Left ventricle myocardium inferior (tissue), 1 donor: ENCODE measurements at places on chromosomes 5 and 9. TPM values are rescaled to one million over a fixed set of nuclear protein-coding genes. Genes with fewer than 3 reads are reported as not detected.

DNA sequence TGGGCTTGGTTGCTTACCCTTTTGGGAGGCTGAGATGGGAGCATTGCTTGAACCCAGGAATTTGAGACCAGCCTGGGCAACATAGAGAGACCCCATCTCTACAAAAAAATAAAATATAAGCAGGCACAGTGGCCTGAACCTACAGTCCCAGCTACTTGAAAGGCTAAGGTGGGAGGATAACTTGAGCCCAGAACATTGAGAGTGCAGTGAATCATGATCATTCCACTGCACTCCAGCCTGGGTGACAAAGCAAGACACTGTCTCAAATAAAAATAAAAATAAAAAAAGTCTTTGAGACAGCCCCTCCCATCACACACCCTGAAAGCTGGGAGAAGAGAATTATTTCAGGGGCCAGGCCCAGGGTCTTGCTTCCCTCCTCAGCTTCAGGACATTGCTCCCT lies 251.8 kb downstream of the BRINP1 start:
- H3K4me1 ChIP-seq, result no peaks in the 10 kb centered on the region
- DNase-seq, result no peak
- H3K27ac ChIP-seq, result no peak overlapping the region
- H3K36me3 ChIP-seq, result no peaks in the 10 kb centered on the region
- no peak overlapping the region for H3K4me3 ChIP-seq

Gene PTGER4
- 6.2 TPM for total RNA-seq

Gene TMEFF1
- total RNA-seq, result not detected

DNA sequence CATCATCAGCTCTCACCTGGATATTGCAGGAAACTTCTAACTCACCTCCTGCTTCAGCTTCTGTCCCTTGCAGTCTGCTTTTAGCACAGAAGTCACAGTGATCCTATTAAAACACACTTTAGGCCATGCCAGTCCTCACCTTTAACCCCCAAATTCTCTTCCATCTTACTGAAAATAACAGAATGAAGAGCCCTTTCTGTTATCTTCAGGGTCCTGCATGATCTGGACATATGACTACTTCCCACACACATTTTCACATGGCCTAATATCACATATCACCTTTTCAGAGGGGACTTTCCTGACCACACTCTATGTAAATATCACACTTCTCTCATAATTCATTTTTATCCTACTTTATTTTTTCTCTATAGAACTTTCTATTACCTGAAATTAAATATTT lies 550.6 kb upstream of the CLINT1 start:
- DNase-seq, result no peak
- no peak overlapping the region for H3K27ac ChIP-seq
- H3K4me1 ChIP-seq, result peaks cover 7% of the 10 kb centered on the region
- H3K27me3 ChIP-seq, result no peaks in the 10 kb centered on the region
- H3K4me3 ChIP-seq, result no peak overlapping the region

GRCh38 chr5:163401271-163401670 lies 36.1 kb upstream of the CCNG1 start:
- no peaks in the 10 kb centered on the region for H3K36me3 ChIP-seq
- no peak overlapping the region for H3K27ac ChIP-seq
- H3K27me3 ChIP-seq, result no peaks in the 10 kb centered on the region
- no peaks in the 10 kb centered on the region for H3K4me1 ChIP-seq
- no peak overlapping the region for H3K4me3 ChIP-seq
- DNase-seq, result no peak

GRCh38 chr5:68661237-68661636 lies 432.6 kb upstream of the SLC30A5 start:
- no peak for DNase-seq
- no peaks in the 10 kb centered on the region for H3K27me3 ChIP-seq
- no peak overlapping the region for H3K27ac ChIP-seq
- no peaks in the 10 kb centered on the region for H3K4me1 ChIP-seq

GRCh38 chr9:38084556-38084880 lies 15.5 kb upstream of the SHB start:
- peaks cover 30% of the 10 kb centered on the region for H3K4me1 ChIP-seq
- H3K27me3 ChIP-seq, result no peaks in the 10 kb centered on the region
- H3K36me3 ChIP-seq, result no peaks in the 10 kb centered on the region
- DNase-seq, result no peak
- H3K27ac ChIP-seq, result no peak overlapping the region

GRCh38 chr9:26437056-26437711 lies 455.4 kb downstream of the CAAP1 start:
- H3K27me3 ChIP-seq, result no peaks in the 10 kb centered on the region
- no peak overlapping the region for H3K4me3 ChIP-seq
- DNase-seq, result no peak
- no peaks in the 10 kb centered on the region for H3K4me1 ChIP-seq
- no peaks in the 10 kb centered on the region for H3K36me3 ChIP-seq

DNA sequence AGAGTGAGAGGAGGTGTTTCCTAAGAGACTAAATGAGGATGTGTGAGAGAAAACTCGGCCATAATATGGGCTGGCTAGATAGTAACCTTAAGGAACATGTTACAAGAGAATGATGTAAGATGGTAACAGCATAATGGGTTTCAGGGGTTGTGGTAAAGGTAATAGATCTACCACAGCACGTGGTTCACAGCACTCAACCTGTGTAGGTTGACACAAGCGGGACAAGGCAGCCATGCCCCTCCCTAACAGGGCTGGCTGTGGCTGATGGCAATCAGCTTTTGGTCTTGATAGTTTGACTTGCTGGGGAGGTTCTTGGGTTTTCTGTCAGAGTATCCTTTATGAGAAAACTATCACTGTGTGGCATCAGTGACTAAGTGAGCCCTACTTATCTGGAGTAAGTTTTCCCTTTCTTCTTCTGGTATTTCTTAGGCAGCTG lies 138.6 kb downstream of the TRIO start:
- no peaks in the 10 kb centered on the region for H3K36me3 ChIP-seq
- peak overlapping the region; percentile 13 for H3K27ac ChIP-seq
- no peak for DNase-seq
- no peak overlapping the region for H3K4me3 ChIP-seq
- H3K4me1 ChIP-seq, result peaks cover 98% of the 10 kb centered on the region
- H3K27me3 ChIP-seq, result no peaks in the 10 kb centered on the region

DNA sequence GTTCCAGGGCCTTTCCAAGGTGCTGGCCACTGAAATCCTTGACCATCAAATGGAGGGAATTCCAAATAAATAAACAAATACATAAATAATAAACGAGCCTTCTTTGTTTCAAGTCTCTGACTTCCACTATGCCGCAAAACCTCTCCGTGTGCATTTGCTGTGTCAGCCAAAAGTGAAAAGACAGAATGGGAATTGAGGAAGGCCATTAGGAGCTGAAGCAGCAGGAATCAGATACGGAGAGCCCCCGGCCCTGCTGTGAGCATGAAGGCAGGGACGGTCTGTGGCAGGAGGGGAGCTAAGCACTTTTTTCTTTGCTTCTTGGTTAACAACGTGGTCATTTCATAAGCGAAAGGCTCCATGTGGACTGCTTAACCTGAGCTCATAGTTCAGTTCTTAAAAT lies 26.1 kb downstream of the PLPPR1 start:
- H3K27me3 ChIP-seq, result no peaks in the 10 kb centered on the region
- DNase-seq, result no peak
- no peak overlapping the region for H3K4me3 ChIP-seq
- no peaks in the 10 kb centered on the region for H3K36me3 ChIP-seq
- H3K4me1 ChIP-seq, result no peaks in the 10 kb centered on the region

Gene PCDHB11
- total RNA-seq, result 0.77 TPM

DNA sequence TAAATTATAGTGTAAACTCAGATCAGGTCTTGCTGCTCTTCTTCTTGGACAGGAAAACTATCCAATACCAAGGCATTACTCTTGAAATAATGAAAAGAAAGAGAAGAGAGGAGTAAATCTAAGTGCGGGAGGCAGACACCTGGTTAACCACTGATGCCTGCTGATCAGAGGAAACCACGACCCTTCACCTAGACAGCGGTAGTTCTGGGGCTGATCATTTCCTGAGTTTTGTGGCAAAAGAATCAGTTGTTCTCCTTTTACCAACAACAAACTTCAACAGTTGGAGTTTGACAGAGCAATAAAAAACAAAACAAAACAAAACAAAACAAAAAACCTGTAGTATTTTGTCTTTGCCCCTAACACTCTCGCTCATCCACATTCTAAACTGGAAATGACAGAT lies 3.0 kb downstream of the RLN1 start:
- no peaks in the 10 kb centered on the region for H3K27me3 ChIP-seq
- no peaks in the 10 kb centered on the region for H3K36me3 ChIP-seq
- DNase-seq, result no peak
- no peak overlapping the region for H3K27ac ChIP-seq

Gene BTNL3
- total RNA-seq, result not detected

DNA sequence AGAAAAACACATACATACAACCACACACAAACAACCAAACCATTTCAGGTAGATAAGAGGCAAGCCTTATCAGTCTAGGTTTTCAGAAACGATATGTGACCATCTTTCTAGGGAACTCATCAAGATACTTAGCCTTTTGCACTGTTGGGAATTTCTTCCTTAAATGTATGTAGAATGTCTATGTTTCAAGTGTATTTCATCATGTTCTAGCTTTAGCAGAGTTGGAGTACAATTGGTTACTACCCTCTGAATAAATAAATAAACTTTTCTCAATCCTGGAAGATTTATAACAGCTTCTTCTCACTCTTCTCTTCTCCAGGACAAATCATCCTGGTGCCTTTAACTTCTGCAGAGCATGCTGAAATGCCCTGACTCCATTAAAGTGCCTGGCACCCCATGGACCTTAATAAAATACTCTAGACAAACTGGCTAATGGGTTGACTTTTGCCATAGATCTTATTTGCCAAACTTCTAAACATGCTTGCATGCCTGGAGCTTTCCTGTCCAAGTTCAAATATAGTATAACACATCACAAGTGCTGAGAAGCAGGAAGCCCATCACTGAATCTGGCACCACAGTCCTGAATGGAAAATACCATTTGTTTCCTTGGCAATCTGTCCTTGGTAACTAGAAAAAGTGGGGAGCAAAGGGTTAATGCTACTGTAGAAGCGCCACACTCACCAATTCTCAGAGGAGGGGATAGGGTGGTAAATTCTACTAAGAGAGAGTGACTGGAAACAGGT lies 33.1 kb upstream of the ZNF462 start:
- DNase-seq, result no peak
- H3K4me3 ChIP-seq, result no peak overlapping the region
- H3K36me3 ChIP-seq, result no peaks in the 10 kb centered on the region
- H3K4me1 ChIP-seq, result peaks cover 19% of the 10 kb centered on the region
- no peaks in the 10 kb centered on the region for H3K27me3 ChIP-seq

Gene RNF183
- not detected for total RNA-seq

Gene GPR150
- 0.14 TPM for total RNA-seq

GRCh38 chr5:28344836-28345433 lies 1306.5 kb upstream of the CDH9 start:
- H3K27me3 ChIP-seq, result no peaks in the 10 kb centered on the region
- no peaks in the 10 kb centered on the region for H3K4me1 ChIP-seq
- H3K36me3 ChIP-seq, result no peaks in the 10 kb centered on the region
- no peak overlapping the region for H3K27ac ChIP-seq

Gene SLC34A3
- total RNA-seq, result not detected

DNA sequence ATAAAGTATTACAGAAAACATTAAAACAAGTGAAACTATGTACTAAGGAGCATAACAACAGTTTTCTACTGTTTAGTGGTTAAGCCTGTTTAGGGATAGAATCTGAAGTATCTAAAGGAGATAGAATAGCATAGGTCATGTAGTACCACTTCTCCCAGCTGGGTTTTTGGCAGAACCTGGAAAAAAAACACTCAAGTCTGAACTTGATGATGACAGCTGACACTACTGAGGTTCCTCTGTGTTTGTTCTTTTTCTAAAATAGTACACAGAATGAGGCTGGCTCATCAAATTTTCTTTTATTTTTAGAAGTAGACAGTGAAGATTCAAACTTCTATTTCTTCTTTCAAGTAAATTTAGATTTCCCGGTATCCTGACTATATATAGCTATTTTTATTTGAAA lies 203.8 kb upstream of the ACO1 start:
- H3K27ac ChIP-seq, result no peak overlapping the region
- no peaks in the 10 kb centered on the region for H3K27me3 ChIP-seq
- no peaks in the 10 kb centered on the region for H3K4me1 ChIP-seq
- H3K36me3 ChIP-seq, result no peaks in the 10 kb centered on the region

- peaks cover 60% of the 10 kb centered on the region for H3K4me1 ChIP-seq
- no peak for DNase-seq
- no peak overlapping the region for H3K4me3 ChIP-seq
- H3K27ac ChIP-seq, result no peak overlapping the region
- H3K27me3 ChIP-seq, result no peaks in the 10 kb centered on the region
- H3K36me3 ChIP-seq, result no peaks in the 10 kb centered on the region
Measured at GRCh38 chr5:131382407-131383395, 118.8 kb downstream of the CDC42SE2 start.

Gene SPINK13
- not detected for total RNA-seq

Gene ADRB2
- 5.1 TPM for total RNA-seq

GRCh38 chr9:94576131-94576530 lies 17.5 kb downstream of the FBP2 start:
- H3K36me3 ChIP-seq, result no peaks in the 10 kb centered on the region
- no peak overlapping the region for H3K27ac ChIP-seq
- no peak for DNase-seq

DNA sequence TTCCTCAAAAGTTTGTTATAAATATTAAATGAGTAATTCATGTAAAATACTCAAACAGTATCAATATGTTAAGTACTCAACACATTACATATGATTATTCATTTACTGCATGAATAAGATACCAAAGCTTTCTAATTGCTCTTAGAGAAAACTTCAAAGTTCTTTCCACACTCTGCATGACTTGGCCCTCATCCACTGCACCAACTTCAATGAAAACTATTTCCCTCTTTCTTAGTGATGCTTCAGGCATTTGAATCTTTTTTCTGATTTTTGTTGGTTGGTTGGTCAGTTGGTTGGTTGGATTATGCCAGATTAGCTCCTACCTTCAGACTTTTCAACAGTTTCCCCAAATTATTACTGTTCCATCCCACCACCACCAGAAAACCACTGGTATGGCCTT lies 314.7 kb upstream of the RGMB start:
- H3K4me3 ChIP-seq, result no peak overlapping the region
- H3K36me3 ChIP-seq, result no peaks in the 10 kb centered on the region
- no peak overlapping the region for H3K27ac ChIP-seq
- DNase-seq, result no peak
- no peaks in the 10 kb centered on the region for H3K4me1 ChIP-seq

GRCh38 chr9:122372856-122373845 lies 2.3 kb downstream of the PTGS1 start:
- no peak for DNase-seq
- no peak overlapping the region for H3K27ac ChIP-seq
- H3K4me1 ChIP-seq, result peaks cover 40% of the 10 kb centered on the region
- H3K4me3 ChIP-seq, result no peak overlapping the region
- H3K36me3 ChIP-seq, result no peaks in the 10 kb centered on the region

DNA sequence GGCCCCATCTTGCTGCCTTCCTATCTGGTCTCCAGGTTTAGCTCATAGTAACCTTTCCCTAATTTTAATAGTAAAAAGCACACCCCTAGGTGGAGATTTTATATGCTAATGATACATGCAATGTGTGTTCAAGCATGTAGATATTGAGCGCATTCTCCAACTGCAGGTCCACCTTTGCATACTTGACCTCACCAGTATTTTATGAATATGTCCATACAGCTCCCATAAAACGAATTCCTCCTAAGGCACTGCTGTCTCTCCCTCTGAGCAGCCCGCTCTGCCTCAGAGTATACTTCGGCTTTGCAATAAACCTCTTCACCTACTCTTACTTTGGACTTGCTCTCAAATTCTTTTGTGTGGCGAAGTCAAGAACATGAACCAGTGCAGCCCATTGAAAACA lies 153.3 kb downstream of the RAB3C start:
- no peaks in the 10 kb centered on the region for H3K27me3 ChIP-seq
- H3K27ac ChIP-seq, result no peak overlapping the region
- no peak overlapping the region for H3K4me3 ChIP-seq
